ENCODE measurements at places on chromosomes 4 and X.

GRCh38 chrX:20461002-20461401 lies 194.3 kb upstream of the RPS6KA3 start:
- no peaks in the 10 kb centered on the region for H3K36me3 ChIP-seq
- H3K27me3 ChIP-seq: no peaks in the 10 kb centered on the region
- no peak overlapping the region for H3K4me3 ChIP-seq
- H3K27ac ChIP-seq: no peak overlapping the region

- H3K4me3 ChIP-seq: no peak overlapping the region
- H3K36me3 ChIP-seq: no peaks in the 10 kb centered on the region
- no peak for DNase-seq
- H3K27ac ChIP-seq: no peak overlapping the region
- H3K27me3 ChIP-seq: no peaks in the 10 kb centered on the region
- peaks cover 10% of the 10 kb centered on the region for H3K4me1 ChIP-seq
These were observed 36.9 kb downstream of the PDLIM5 start for GRCh38 chr4:94488670-94489069.

GRCh38 chrX:42694260-42694815 lies 83.6 kb downstream of the PPP1R2C start:
- no peaks in the 10 kb centered on the region for H3K4me1 ChIP-seq
- no peak for DNase-seq
- H3K27me3 ChIP-seq: no peaks in the 10 kb centered on the region
- no peaks in the 10 kb centered on the region for H3K36me3 ChIP-seq
- H3K27ac ChIP-seq: no peak overlapping the region

DNA sequence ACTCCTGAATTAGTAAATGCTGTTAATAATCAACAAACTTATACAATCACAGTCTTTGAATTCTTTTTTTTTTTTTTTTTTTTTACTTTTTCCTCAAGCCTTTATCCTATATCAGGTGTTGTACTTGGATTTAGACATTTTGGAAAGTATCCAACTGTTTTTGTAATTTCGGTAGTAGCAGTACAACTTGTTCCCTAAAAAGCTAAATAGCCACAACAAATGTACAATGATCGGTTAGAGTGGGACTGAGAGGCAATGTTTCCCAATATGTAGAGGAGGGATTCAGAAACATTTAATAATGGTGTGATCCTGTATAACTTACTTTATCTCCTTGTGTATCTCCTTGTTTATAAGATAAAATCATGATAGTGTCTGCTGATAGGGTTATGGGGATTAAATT lies 343.1 kb downstream of the GRID2 start:
- H3K4me3 ChIP-seq: no peak overlapping the region
- no peak for DNase-seq
- H3K27ac ChIP-seq: no peak overlapping the region
- H3K36me3 ChIP-seq: no peaks in the 10 kb centered on the region

DNA sequence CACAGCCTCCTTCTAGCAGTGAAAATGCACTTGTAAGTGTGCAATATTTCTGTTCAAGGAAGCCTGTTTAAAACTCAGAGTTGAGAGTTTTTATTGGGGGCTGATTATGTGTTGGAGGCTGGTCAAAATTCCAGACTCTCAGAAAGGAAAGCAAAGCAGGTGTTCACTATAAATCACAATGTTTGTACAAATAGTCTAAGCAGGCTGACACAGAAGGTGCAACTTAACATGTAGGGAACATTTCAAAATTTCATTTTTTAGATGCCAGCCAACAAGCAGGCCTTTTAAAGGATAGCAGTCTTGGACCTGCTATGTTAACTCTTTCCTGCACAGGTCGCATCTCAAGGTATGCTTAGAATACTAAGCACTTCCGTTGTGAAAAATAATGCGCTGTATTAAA lies 112.3 kb upstream of the IL13RA1 start:
- peaks cover 11% of the 10 kb centered on the region for H3K4me1 ChIP-seq
- H3K27ac ChIP-seq: no peak overlapping the region
- no peaks in the 10 kb centered on the region for H3K27me3 ChIP-seq
- H3K36me3 ChIP-seq: peaks cover 61% of the 10 kb centered on the region
- DNase-seq: no peak
- H3K4me3 ChIP-seq: no peak overlapping the region

DNA sequence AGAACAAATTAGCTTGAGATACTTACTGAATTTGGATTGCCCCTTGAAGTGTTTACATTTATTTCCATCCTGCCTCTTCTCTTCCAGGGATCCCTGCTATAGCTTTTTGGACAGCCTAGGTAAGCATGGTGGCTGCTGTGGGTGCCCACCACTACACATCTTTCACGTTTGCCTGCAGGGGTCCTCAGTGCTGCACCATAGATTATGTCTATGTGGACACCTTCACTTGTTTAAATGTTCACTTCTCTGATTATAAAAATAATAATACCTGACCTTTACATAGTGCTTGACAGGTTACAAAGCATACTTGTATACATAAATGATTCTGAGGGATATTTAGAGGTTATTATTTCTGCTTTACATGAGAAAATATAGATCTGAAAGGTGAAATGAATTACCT lies 67.9 kb upstream of the SLC4A4 start:
- H3K4me3 ChIP-seq: no peak overlapping the region
- no peaks in the 10 kb centered on the region for H3K27me3 ChIP-seq
- H3K4me1 ChIP-seq: peaks cover 10% of the 10 kb centered on the region
- H3K36me3 ChIP-seq: no peaks in the 10 kb centered on the region
- DNase-seq: no peak

DNA sequence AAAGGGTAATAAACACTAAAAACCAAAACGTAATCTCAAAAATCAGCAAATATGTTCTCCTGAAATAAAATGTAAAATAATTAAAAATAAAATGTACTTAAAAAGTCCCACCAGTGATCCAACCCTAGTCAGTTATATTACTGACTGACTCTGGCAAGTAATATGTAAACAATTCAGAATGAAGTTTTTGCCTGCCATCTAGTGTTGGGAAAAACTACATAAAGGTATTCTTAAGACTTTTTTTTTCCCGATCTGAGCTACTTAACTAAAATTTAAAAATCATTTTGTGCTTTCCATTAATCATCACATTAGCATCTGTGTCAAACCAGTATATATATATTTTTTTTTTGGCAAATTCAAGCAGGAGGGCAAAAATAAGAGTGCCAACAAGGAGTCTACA lies 24.0 kb downstream of the RCHY1 start:
- no peaks in the 10 kb centered on the region for H3K4me1 ChIP-seq
- no peak for DNase-seq
- peaks cover 49% of the 10 kb centered on the region for H3K36me3 ChIP-seq
- H3K4me3 ChIP-seq: no peak overlapping the region

DNA sequence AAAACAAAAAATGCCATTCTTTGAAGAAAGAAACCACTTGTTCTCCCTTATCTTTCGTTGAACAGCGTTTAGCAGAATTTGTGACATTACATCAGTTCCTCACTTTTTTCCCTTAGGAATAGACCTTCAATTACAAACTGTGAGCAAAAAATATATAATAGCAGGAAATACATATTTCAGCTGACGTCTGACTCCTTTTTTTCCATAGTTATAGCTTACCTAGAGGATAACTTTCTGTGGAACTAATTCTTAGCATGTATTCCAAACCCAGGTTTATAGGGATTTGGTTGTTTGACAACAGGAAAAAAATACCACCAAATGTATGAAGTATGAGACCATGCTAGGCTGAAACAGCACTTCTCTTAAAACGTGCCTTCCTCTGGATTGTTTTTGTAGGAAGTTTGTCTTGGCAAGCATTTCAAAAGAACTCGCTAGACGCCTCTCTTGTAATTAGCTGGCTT lies 2.0 kb upstream of the LIMCH1 start:
- DNase-seq: no peak
- H3K4me1 ChIP-seq: no peaks in the 10 kb centered on the region
- no peaks in the 10 kb centered on the region for H3K27me3 ChIP-seq
- no peak overlapping the region for H3K4me3 ChIP-seq

- peaks cover 8% of the 10 kb centered on the region for H3K27me3 ChIP-seq
- no peak overlapping the region for H3K27ac ChIP-seq
- DNase-seq: no peak
These were observed 6.8 kb upstream of the MOB1B start for GRCh38 chr4:70895405-70895804.

- H3K4me1 ChIP-seq: no peaks in the 10 kb centered on the region
- DNase-seq: no peak
- H3K36me3 ChIP-seq: no peaks in the 10 kb centered on the region
- H3K27me3 ChIP-seq: no peaks in the 10 kb centered on the region
These were observed 1492.2 kb upstream of the TENM3 start for GRCh38 chr4:180751009-180751408.

- H3K27me3 ChIP-seq: no peaks in the 10 kb centered on the region
- H3K4me3 ChIP-seq: no peak overlapping the region
- no peak for DNase-seq
- no peak overlapping the region for H3K27ac ChIP-seq
These were observed 133.3 kb upstream of the PRPS2 start for GRCh38 chrX:12657881-12658280.

GRCh38 chrX:96425200-96425599 lies 259.4 kb upstream of the DIAPH2 start:
- H3K4me1 ChIP-seq: no peaks in the 10 kb centered on the region
- no peak overlapping the region for H3K4me3 ChIP-seq
- no peaks in the 10 kb centered on the region for H3K36me3 ChIP-seq

DNA sequence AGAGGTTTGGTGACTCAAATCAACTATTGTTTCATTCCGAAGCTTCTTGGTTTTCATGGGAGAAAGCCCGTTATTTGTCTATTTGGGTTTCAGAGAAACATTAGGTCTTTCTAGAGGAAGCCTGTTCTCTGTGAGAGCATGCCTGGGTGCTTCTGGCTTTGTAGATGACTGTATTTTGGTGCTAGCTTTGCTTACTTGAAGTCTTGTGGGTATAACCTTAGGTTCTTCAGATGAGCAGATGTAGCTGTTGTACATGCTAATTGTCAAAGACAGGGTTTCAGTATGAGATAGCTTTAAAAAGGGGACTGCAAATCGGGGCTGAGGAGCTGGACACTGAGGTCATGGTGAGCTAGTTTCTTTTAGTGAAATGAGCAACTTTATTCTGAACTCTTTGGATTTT lies 7.9 kb upstream of the STOX2 start:
- no peaks in the 10 kb centered on the region for H3K36me3 ChIP-seq
- no peak overlapping the region for H3K27ac ChIP-seq
- H3K4me1 ChIP-seq: no peaks in the 10 kb centered on the region
- no peak overlapping the region for H3K4me3 ChIP-seq

- H3K4me3 ChIP-seq: no peak overlapping the region
- H3K27me3 ChIP-seq: no peaks in the 10 kb centered on the region
- H3K4me1 ChIP-seq: no peaks in the 10 kb centered on the region
These were observed 151.4 kb upstream of the STX18 start for GRCh38 chr4:4693258-4693657.

DNA sequence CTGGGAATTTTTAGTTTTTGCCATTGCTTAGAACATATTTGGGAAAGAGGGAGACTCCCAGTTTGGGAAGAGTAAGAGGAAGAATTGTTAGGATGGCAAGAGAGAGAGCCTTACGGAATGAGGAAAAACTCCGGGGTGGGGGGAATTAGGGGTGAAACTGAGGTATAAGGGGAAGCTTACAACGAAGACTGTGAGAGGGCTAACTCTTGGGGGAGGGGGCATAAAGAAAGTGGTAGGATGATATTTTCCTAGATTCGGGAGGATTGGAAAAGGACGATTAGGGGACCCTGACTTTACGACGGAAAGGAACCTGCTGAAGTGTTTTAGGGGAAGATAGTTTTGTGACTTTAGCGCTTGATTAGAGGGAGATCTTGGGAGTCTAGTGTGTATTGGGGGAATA lies 86.2 kb upstream of the HPRT1 start:
- peak overlapping the region; percentile 97 for H3K27ac ChIP-seq
- no peaks in the 10 kb centered on the region for H3K27me3 ChIP-seq
- no peak for DNase-seq
- H3K36me3 ChIP-seq: peaks cover 12% of the 10 kb centered on the region
- H3K4me3 ChIP-seq: peak overlapping the region; percentile 99

GRCh38 chr4:1230316-1230715 lies 18.6 kb downstream of the CTBP1 start:
- H3K36me3 ChIP-seq: peaks cover 48% of the 10 kb centered on the region
- no peaks in the 10 kb centered on the region for H3K27me3 ChIP-seq
- peaks cover 34% of the 10 kb centered on the region for H3K4me1 ChIP-seq
- H3K4me3 ChIP-seq: no peak overlapping the region

DNA sequence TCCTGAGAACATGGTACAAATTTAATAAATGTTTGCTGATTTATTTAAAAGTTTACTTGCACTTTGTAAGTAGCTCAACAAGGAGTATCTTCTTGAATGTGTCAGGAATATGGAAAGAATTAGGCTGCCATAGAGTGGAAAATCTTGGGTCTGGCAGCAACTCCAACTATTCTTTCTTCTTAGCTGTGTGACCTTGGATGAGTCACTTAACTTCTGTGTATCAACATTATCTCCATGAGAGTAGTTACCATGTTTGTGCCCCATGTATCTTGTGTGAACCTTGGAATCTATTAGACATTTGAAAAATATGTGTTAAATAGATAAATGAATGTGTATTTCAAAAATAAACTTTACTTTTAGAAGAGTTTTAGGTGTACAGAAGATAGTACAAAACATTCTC lies 348.8 kb downstream of the GBA3 start:
- H3K36me3 ChIP-seq: no peaks in the 10 kb centered on the region
- H3K27me3 ChIP-seq: no peaks in the 10 kb centered on the region
- H3K27ac ChIP-seq: no peak overlapping the region
- no peak overlapping the region for H3K4me3 ChIP-seq
- H3K4me1 ChIP-seq: no peaks in the 10 kb centered on the region
- DNase-seq: no peak

DNA sequence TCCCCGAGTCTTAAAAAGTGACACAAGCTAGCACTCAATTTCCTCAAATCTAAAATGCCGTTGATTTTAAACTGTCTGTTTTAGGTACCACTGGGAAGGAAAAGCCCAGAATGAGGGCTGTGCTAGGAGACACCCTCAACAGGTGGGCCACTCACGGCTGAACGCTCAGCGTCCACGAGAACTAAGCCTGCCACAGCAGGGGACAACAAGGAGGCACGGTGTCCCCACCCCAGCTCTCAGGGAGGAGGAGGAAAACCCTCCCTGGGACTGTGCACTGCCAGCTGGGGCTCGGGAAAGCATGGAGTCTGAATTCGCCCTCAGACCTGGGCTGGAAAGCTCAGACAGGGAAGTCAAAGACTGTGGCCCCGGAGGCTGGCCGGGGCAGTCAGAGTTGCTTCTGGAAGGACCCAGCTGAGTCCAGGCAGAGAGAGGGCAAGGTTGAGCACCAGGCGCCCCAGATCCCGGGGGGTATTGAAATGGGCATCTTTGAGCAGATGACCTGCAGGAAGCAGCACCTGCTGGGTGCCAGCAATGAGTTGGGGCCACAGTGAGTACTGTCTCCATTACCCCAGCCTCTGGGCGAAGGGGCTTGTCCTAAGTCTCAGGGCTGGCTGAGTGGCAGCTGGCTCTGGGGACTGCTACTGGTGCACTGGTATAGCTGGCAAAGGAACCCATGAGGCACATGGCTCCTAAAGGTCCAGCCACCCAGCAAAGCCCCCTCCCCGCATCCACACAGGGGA lies 769 bp upstream of the CPZ start:
- no peak overlapping the region for H3K4me3 ChIP-seq
- H3K36me3 ChIP-seq: peaks cover 2% of the 10 kb centered on the region
- H3K27ac ChIP-seq: no peak overlapping the region
- H3K27me3 ChIP-seq: peaks cover 48% of the 10 kb centered on the region
- no peaks in the 10 kb centered on the region for H3K4me1 ChIP-seq
- no peak for DNase-seq
